Right lung (tissue), 10 donors: ENCODE measurements at places on chromosomes 1 and 21. TPM values are rescaled to one million over a fixed set of nuclear protein-coding genes. Genes with fewer than 3 reads are reported as not detected.

The CYP4A11 gene
- polyA plus RNA-seq = not detected

The S100A9 gene
- polyA plus RNA-seq = 30.7 TPM

The SPATA46 gene
- 0.36 TPM for polyA plus RNA-seq

The CFHR3 gene
- polyA plus RNA-seq = 0.67 TPM

The HSD3B1 gene
- polyA plus RNA-seq = 0.57 TPM

The TRIM45 gene
- polyA plus RNA-seq = 17.8 TPM

The LINGO4 gene
- polyA plus RNA-seq = 0.06 TPM

The LMX1A gene
- 0.04 TPM for polyA plus RNA-seq

The SELENBP1 gene
- polyA plus RNA-seq = 95.6 TPM

- no peak for DNase-seq
Measured at GRCh38 chr1:27832762-27833161, 2.2 kb downstream of the PPP1R8 start.

GRCh38 chr1:239677362-239677761 is 291.0 kb downstream of the CHRM3 start:
- DNase-seq = no peak

DNA sequence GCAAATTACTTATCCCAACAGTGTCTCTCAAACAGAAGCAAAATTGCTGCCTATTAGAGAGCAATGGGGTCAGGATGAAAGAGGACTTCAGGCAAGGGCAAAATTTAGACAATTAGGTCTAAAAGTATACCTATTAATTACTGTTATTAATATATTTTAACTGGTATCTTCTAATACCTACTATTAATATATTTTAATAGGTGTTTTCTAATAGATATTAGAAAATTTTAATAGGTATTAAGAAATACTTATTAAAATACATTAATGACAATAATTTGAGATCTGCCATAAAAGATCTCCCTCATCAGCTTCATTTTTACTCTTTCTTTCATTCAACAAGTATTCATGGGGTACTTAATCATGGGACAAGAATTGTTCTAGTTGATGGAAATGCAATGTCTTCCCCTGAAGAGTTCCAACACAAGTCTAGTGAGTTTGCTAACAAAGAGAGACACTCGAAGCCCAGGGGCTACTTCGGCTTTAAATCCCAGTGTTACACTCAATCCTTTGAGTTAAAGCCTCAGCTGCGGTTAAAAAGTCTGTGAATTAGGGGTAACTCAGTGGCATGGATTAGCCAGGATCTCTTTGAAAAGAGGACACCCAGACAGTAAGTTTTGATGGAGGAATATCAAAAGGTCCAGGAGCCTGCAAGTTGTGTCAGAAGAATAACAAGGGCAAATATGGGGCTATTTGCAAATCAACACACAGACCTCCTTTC is 44.1 kb downstream of the STYXL2 start:
- no peak for DNase-seq

DNA sequence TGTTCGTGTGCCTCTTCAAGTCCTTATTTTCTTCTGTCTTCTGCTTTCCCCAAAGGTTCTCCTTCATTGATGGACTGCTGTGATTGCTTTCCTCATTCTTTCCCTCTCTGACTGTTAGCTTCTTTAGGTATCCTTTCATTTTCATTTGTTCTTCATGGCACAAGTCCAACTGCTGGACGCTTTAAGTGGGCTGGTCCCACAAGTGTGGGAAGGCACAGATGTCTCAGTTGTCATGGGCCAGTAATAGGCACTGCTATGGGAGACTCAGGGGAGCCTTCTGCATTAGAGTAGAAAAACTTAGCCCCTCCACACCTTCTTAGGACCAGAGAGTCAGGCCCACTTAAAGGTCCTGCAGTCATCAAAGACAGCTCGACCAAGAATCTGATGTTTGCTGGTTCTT is 122.3 kb upstream of the C1orf105 start:
- no peak for DNase-seq

DNA sequence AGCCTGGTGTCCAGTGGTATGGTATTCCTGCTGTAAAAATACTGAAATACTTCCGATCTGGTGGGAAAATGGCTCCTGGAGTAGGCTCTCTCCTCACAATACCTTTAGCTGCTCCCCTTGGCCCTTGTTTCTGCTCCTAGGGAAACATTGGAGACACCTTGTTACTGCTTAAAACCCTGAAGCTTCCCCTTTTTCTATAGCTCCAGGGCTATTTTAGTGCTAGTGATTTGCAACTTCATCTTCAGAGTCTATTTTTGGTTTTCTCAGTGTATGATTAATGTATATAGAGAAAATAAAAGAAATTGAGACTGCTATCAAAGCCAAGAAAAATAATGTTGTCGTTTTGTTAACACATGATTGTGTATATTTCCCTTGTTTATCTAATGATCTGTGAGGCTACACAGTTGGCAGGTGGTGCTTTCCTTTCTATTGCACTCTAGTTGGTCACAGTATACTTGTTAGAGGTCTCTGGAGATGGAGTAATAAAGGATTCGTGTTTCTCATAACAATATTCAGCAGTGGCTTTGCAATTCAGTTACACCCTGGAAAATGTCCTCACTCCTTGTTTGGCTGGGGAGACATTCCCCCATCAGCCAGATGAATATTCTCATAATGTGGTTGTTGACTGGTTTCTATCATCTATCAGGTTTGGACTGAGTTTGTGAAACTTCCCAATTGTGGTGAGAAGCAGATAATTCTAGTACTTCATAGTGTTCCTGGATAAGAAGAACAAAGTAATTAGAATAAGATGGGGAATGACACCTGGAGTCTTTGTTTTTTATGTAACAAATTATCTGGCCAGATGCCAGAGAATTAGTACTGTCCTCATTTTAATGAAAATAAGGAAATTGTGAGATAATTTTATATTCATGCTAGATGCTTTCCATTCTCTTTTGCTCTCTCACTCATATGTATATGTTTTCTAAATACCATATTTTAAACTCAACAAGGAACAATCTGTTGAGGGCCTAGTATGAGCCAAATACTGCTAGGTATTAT is 44.8 kb upstream of the CACYBP start:
- DNase-seq = no peak

- DNase-seq = no peak
Measured at GRCh38 chr1:32276032-32276782, 15.7 kb upstream of the HDAC1 start.

GRCh38 chr1:178238722-178239510 is 145.0 kb downstream of the RASAL2 start:
- DNase-seq = no peak

- no peak for DNase-seq
Measured at GRCh38 chr21:17900281-17900989, 81.3 kb upstream of the C21orf91 start.

GRCh38 chr21:46118316-46119143 is 20.6 kb downstream of the COL6A2 start:
- DNase-seq = no peak

DNA sequence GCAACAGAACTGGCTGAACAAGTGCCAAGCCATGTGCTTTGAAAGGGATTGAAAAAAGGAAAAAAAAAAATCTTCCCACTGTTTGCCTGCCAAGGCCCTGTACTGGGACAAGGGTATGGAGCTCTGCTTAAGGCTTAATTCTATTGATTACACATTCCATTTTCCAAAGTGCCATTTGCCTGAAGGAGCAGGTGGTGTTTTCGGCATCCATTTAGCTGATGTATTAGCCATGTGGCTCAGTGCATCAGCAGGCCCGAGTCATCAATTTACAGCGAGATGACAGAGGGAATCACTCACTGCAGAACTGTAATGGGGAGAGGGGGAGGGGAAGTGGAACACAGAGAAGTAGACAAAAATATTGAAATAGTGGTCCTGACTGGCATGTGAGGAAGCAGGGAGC is 144.2 kb upstream of the BEND5 start:
- no peak for DNase-seq

DNA sequence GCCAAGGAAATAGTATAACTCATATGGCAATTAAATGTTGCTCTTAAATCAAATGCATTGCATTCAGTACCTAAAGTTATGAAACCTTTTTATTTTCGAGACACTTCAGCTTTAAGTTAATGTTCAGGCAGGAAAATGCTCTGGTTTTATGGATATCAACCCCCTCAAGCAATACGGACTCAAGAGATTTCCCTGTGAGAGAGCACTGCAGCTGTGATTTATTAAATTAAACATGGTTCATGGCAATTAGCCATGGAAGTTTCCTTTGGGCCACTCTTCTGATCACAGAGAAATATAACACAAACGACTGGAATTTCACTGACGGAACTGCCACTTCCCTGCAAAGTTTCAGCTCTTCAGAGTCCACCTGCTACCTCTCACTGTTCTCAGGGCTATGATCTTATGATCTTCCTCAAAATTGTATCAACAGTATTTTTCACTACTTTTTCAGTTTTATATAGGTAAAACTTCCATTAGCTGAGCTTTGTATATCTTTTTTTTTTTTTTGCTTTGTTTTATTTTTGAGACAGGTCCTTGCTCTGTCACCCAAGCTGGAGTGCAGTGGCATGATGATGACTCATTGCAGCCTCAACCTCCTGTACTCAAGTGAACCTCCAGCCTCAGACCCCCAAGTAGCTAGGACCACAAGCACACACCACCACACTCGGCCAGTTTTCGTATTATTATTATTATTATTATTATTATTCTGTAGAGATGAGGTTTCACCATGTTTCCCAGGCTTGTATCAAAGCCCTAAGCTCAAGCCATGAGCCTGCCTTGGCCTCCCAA is 923.1 kb upstream of the TMPRSS15 start:
- no peak for DNase-seq

- no peak for DNase-seq
Measured at GRCh38 chr1:232634096-232634495, 4.2 kb upstream of the SIPA1L2 start.

DNA sequence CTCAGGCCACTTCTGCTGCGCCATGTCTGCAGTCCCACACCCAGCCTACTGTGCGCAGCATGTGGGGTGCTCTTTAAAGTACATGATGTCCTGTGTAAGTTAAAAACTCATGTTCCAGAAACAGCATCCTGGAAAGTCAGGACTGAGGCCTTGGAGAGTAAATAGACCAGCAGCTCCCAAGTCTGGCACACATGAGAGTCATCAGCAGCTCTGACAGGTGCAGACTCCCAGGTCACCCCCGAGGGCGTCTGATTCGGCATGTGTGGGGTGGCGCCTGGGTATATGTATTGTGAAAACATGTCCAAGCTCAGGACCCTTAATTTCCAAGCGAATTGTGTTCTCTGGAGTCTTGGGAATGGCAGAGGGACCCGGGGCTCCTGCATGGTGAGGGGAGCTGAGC is 120.1 kb upstream of the RUNX3 start:
- no peak for DNase-seq

GRCh38 chr21:33033961-33034413 is 8.3 kb downstream of the OLIG2 start:
- DNase-seq = no peak

DNA sequence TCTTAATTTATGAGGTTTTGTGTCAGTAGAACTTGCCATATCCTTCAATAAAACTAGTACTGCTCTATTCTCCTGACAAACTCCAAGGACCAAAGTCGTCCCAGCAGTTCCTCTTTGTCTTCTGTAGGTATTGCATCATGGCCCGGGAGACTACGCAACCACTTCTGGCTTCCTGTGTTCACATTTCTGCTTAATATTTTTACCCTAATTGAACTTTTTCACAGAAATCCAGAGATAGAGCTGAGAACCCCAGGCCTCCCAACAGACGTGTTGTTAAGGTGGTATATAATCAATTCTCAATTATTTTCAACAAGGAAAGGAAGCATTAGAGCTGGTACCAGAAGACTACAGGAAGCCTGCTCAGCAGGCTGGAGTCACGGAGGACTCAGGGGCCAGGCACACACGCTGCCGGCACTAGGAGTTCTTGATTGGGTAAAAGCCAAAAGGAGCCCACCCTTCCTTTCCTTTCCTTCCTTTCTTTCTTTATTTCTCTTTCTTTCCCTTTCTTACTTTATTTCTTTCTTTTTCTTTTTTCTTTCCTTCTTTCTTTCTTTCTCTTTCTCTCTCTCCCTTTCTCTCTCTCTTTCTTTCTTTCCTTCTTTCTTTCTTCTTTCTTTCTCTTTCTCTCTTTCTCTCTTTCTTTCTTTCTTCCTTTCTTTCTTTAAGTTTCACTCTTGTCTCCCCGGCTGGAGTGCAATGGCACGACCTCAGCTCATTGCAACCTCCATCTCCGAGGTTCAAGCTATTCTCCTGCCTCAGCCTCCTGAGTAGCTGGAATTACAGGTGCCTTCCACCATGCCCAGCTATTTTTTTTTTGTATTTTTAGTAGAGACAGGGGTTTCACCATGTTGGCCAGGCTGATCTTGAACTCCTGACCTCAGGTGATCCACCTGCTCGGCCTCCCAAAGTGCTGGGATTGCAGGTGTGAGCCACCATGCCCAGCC is 173.7 kb downstream of the ZBTB18 start:
- no peak for DNase-seq

DNA sequence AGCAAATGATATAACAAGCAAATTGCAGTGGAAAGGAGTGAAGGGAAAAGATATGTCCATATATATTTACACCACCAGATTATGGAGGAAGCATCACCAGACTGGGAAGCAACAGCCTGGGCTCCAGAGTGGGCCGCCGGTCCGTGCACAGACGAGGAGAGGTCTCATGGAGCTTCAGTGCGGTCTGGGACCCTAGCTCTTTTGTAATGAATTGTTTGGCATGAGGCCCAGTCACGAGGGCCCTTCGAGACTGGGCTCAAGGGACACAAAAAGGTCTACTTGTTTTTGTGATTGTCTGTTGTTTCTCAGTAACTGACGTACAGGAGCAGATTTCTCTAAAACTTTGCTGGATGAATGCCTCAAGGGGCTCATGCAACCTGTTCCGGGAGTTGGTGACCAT is 12.9 kb upstream of the STUM start:
- no peak for DNase-seq

- DNase-seq = peak; percentile 9
Measured at GRCh38 chr1:10152709-10153284, 57.6 kb upstream of the KIF1B start.

GRCh38 chr1:36889478-36890226 is 144.7 kb downstream of the GRIK3 start:
- no peak for DNase-seq

GRCh38 chr1:100188617-100189016 is 10.6 kb upstream of the LRRC39 start:
- peak; percentile 24 for DNase-seq

- DNase-seq = no peak
Measured at GRCh38 chr21:34887725-34888568, 161.2 kb downstream of the RUNX1 start.

DNA sequence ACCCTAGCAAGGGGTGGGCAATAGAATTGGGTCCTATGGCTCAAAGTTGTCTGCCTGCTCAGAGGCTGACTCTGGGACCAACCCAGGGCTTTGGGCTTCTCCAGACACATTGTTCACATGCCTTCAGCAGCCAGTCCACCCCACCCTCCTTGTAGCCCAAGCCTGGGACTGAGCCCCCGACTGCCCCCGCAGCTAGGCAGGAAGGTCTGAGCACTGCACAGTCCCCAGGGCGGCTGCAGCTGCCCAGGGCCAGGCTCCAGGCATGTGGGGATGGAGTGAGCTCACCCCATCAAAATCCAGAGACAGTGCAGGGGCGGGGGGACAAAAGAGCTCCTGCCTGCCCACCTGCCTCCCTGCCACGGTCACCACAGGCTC is 35.6 kb downstream of the HSPG2 start:
- DNase-seq = no peak

- no peak for DNase-seq
Measured at GRCh38 chr1:246789454-246790339, 65.5 kb downstream of the SCCPDH start.
